Mesendoderm (in vitro differentiated cells): ENCODE measurements at places on chromosomes 1 and 21.

DNA sequence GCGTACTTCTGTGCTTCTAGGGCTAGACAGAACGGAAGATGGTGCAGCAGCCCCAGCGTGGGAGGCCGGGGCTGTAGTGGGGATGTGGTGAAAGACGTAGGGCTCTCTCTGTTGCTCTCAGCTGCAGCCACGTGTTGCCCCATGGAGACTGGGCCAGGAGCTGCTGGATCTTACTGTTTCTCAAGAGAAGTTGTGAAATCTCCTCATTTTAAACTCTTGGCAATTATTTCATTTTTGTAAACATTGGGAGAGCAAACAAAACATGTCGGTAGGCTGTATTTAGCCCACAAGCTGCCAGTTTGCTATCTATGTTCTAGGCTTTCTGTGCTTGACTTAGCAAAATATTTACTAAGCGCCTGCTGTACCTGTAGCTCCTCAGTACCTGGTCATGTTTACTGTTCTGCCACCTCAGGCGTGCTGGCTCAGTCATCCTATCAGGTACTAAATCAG, 15.9 kb upstream of the ELOA start:
- no peaks in the 10 kb centered on the region for H3K36me3 ChIP-seq
- DNase-seq = no peak
- H3K27me3 ChIP-seq = no peaks in the 10 kb centered on the region
- H3K4me1 ChIP-seq = no peaks in the 10 kb centered on the region

DNA sequence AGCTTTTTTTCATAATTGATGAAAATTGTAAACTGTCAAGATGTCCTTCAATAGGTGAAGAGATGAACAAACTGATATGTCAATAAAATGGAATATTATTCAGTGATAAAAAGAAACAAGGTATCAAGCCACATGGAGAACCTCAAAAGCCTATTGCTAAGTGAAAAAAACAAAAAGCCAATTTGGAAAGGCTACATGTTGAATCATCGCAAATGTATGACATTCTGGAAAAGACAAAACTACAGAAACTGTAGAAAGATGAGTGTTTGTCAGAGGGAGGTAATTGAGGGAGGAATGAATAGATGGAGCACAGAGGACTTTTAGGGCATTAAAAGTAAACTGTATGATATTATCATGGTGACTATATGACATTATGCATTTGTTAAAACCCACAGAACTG, 34.5 kb upstream of the USP25 start:
- no peaks in the 10 kb centered on the region for H3K27me3 ChIP-seq
- H3K4me1 ChIP-seq = no peaks in the 10 kb centered on the region
- no peak overlapping the region for H3K27ac ChIP-seq
- DNase-seq = no peak

GRCh38 chr1:21175670-21176581, 771 bp downstream of the EIF4G3 start:
- no peaks in the 10 kb centered on the region for H3K27me3 ChIP-seq
- peak overlapping the region; percentile 66 for H3K4me3 ChIP-seq
- peak overlapping the region; percentile 97 for H3K27ac ChIP-seq
- H3K4me1 ChIP-seq = peaks cover 6% of the 10 kb centered on the region

DNA sequence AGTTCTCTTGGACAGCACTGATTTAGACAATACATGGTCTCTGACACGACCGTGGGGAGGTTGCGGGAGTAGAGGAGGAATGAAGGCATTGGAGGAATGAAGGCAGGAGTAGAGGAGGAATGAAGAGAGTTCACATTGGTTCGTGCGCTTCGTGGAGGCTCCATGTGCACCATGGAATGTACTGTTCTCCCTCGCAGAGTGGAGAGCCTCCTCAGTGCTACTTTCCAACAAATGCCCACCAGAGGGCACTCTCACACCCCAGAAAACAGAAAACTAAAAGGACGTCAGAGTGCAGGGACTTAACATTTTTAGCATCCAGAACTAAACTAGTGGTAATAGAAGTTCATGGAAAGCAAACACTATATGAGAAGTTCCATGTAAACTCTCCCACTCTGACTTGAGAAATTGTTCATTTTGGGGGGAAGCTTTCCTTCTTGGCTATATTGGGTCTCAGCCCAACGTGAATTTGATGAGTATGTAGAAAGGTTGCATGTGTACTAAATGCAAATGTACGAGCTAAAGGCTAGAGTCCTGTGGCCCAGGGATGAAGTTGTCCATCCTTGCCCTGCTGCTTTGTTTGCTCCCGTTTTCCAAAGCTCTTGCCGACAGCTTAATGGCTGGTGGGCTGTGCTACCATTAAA, 211.6 kb downstream of the LMX1A start:
- no peaks in the 10 kb centered on the region for H3K4me1 ChIP-seq
- H3K4me3 ChIP-seq = no peak overlapping the region
- peak; percentile 75 for DNase-seq
- no peak overlapping the region for H3K27ac ChIP-seq
- no peaks in the 10 kb centered on the region for H3K27me3 ChIP-seq

DNA sequence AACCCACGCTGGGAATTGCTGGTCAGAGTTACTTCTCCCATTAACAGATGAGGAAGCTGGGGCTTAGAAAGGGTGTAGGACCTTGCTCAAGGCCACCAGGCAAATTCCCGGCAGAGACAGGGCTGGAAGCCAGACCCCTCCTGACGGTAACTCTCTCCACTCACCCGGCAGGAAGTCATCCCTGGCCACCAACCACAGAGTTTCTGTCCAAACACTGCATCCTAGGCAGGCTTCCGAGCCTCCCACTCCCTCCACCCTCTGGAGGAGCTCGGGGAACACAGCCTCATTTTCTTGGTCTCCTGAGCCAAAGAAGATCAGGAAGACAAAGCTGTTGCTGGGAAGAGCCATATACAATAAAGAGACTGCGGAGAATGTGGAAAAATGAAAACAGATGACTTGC, 25.0 kb upstream of the ZNF436 start:
- peaks cover 2% of the 10 kb centered on the region for H3K4me1 ChIP-seq
- no peaks in the 10 kb centered on the region for H3K36me3 ChIP-seq
- peak overlapping the region; percentile 20 for H3K27ac ChIP-seq
